ENCODE measurements at places on chromosomes 3 and 15. TPM values are rescaled to one million over a fixed set of nuclear protein-coding genes. Genes with fewer than 3 reads are reported as not detected.

KLF15 gene
- total RNA-seq = 2.6 TPM

HERC2 gene
- 45.7 TPM for total RNA-seq

MESP2 gene
- total RNA-seq = 1.6 TPM

GOLGA6L7 gene
- total RNA-seq = not detected

STXBP5L gene
- total RNA-seq = not detected

PTPN9 gene
- 21.7 TPM for total RNA-seq

CCR9 gene
- total RNA-seq = not detected

SCN11A gene
- total RNA-seq = under 0.01 TPM

CNTN3 gene
- total RNA-seq = 3.5 TPM

ZKSCAN7 gene
- total RNA-seq = 4.6 TPM
